ENCODE measurements at places on chromosomes 12 and 14. TPM values are rescaled to one million over a fixed set of nuclear protein-coding genes. Genes with fewer than 3 reads are reported as not detected.

GRCh38 chr14:89641495-89642175, 224.6 kb upstream of the FOXN3 start:
- DNase-seq, result no peak

DNA sequence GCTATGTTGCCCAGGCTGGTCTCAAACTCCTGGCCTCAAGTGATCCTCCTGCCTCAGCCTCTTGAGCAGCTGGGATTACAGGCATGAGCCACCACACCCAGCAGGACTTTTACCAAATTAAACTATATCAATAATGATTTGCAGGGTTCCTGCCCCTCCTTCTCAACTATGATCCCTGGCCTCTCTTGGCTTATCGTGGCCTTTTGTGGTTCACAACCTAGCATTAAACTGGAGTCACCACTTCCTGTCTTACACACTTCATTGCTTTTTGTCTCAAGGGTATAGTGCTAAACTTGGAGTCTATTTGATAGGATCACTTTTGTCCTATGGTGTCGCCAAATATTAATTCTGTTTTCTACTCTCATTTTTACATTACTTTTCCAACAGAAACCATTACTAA, 64.5 kb downstream of the SEC23A start:
- no peak for DNase-seq

- no peak for DNase-seq
Observed at GRCh38 chr14:104105071-104105821, 19.7 kb downstream of the ASPG start.

DNA sequence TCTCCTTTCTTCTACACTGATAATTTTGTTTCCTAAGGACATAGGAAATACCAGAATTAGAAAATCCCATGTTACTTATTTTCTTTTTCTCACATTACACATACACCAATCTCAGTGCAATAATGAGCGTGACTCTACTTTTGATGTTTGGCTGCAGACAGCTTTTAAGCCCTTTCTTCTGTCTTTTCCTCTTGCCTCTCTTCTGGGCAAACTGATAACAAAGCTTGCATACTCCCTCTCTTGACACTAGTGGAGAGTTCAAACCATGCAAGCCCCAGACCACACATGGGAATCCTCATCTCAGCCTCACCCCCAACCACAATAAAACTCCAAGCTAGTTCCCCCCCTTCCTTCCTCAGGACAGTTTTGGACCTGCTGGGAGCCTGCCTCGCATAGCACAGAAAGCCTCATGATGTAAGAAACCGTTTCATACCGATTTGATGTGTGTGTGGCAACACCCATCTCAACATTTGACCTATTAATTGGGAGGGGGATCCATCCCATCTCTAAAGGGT, 161.9 kb downstream of the EMP1 start:
- no peak for DNase-seq

GRCh38 chr12:9256341-9256740, 48.1 kb upstream of the PZP start:
- DNase-seq, result no peak

- DNase-seq, result peak; percentile 33
Observed at GRCh38 chr14:99995700-99996356, 69.4 kb upstream of the EVL start.

GRCh38 chr12:129641926-129642325, 261.9 kb downstream of the TMEM132D start:
- no peak for DNase-seq

- no peak for DNase-seq
Observed at GRCh38 chr14:43591776-43592175, 915.3 kb downstream of the FSCB start.

- DNase-seq, result no peak
Observed at GRCh38 chr12:69331909-69332684, 16.1 kb upstream of the LYZ start.

- DNase-seq, result no peak
Observed at GRCh38 chr12:119869720-119870119, 7.4 kb downstream of the CIT start.

DNA sequence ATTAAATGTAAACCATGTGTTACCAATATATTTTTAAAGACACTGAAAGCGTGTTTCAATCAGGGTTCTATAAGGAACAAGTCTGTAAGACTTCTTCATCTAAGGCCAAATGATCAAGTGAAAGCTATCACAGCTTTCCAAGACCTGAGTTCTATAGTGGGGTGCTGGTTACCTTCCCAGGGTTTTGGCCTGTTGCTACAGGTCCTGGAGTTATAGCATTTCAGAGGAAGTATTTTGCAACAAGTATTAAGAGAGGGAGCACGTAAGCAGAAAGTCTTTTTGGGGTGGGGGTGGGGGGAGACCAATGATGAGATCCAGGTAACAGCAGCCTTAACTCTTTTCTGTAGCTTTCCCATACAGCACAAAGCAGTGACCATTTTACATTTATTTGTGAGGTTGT, 43.8 kb downstream of the FOXN3 start:
- no peak for DNase-seq

DNA sequence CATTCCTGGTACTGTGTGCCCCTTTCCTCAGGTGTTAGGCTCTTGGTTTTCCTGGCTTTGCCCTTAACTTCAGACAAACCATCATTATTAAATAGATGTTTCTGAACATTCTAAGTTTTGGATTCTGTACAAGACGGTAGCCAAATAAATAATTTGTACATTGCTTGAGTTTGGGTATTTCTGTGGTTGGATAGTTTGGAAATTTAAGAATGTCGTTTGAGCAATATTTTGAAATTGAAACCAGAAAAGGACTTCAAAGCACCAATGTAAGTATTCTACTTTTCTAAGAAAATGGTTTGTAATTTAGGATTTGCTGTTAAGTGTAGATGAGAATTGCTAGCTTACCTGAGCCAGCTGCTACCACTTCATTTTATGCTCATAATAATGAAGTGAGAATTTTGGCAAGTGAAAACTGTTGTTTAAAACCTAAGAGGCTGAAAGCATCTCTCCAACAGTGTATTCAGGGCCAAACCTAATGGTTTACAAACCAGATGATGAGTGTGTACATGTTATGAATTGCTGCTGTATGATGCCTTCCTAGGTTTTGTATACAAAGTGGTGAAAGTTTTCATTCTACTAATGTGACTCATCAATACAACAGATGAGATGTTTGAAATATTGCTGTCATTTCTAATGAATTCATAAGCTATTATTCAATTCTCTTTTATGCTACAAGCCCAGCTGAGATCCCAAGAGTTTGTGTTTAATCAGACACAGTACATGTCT, 181.5 kb upstream of the PRKD1 start:
- DNase-seq, result no peak

DNA sequence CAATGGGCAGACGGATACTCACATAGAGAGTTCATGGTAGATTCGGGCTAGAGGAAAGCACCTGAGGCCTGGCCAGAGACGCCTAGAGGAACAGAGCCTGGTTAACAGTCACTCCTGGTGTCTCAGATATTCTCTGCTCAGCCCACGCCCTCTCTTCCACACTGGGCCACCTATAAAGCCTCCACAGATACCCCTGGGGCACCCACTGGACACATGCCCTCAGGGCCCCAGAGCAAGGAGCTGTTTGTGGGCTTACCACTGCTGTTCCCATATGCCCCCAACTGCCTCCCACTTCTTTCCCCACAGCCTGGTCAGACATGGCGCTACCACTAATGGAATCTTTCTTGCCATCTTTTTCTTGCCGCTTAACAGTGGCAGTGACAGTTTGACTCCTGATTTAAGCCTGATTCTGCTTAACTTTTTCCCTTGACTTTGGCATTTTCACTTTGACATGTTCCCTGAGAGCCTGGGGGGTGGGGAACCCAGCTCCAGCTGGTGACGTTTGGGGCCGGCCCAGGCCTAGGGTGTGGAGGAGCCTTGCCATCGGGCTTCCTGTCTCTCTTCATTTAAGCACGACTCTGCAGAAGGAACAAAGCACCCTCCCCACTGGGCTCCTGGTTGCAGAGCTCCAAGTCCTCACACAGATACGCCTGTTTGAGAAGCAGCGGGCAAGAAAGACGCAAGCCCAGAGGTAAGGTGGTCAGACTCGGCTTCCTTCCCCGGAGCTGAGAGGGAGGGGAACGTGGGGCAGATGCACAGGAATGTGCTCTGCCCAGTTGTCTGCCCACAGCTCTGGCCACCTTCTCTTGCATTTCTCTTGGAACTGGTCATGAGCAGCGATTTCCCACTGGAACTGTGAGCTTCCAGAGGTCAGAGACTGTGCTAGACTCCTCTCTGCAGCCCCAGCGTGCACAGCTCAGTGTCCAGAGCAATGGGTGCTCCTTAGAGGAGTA, at the start of gene CD4:
TSS of gene CD4 (plus strand) at position 557 of the 953 bp plus-strand sequence. CDS start 10,611 bp downstream, outside the sequence.
- no peak for DNase-seq

DNA sequence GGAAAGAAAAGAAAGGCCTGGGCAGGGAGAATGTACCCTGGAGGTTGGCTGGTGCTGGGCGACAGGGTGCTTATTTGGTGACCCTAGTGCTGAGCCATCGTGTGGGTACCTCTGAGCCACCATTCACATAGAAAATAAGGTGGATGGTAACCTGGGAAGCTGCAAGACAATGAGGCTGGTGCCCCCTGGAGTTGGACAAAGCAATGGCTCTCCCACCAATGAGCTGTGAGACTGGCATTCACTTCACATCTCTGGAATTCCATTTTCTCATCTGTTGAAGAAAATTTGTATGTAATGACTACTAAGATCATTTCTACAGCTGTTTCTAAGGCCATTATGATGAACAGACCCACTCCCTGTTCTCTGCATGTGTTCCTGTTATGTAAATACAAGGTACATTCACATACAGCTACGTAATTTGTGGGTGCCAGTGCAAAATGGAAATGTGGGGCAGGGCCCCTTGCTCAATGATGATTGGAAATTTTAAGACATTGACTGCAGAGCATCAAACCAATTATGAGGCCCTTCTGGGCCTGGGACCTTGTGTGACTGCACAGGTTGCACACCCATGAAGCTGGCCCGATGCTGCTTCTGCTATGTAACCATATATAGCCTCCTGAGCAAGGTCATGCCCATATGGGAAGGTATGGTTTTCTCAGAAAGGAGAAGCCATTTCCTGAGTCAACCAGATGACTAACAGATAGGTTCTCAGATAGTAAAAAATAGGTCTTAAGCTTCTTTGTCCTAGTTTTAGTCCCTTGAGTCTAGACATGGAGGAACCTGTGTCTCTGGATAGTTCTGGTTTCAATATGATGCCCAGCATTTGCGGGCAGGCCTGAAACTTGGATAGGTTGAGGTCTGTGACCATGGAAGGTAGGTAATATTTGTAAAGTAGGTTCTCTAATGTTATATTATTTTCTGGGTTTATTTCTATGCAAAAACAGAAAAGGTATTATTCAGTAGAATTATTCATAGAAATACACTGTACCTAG, 63.4 kb upstream of the IGF1 start:
- no peak for DNase-seq

GRCh38 chr14:61188978-61189808, 91.9 kb downstream of the TMEM30B start:
- DNase-seq, result peak; percentile 3

DNA sequence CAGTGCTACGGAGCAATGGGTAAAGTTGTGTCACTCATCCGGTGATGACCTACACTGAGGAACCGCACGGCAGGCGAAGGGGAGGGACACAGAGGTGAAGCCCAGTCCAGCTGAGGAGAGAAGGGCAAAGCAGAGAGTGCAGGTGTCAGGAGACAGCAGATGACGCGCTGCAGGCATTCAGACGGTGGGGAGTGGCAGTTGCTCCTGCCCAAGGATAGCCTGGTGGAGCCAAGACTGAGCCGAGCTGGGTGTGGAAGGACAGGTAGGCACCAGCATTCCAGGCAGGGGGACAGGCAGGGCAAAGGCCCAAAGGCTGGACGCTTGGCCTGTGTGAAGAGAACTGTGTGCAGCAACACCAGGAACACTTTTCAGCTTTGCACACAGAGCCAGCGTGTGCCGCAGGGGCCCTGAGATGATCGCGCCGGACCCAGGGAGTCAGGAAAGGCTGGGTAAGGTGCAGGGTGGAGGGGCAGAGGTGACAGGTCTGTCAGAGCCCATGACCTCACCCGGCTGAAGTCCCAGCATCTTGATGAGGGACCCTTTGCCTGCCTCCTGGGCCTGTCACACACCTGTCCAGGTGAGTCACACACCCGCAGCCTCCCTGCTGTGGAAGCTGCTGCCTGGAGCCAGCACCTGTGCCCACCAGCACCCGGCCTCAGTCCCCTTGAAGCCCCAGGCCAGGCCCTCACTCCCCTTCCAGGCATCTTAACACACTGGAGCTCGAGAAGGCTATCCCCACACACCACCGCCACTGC, 48.4 kb downstream of the TSPAN11 start:
- no peak for DNase-seq

DNA sequence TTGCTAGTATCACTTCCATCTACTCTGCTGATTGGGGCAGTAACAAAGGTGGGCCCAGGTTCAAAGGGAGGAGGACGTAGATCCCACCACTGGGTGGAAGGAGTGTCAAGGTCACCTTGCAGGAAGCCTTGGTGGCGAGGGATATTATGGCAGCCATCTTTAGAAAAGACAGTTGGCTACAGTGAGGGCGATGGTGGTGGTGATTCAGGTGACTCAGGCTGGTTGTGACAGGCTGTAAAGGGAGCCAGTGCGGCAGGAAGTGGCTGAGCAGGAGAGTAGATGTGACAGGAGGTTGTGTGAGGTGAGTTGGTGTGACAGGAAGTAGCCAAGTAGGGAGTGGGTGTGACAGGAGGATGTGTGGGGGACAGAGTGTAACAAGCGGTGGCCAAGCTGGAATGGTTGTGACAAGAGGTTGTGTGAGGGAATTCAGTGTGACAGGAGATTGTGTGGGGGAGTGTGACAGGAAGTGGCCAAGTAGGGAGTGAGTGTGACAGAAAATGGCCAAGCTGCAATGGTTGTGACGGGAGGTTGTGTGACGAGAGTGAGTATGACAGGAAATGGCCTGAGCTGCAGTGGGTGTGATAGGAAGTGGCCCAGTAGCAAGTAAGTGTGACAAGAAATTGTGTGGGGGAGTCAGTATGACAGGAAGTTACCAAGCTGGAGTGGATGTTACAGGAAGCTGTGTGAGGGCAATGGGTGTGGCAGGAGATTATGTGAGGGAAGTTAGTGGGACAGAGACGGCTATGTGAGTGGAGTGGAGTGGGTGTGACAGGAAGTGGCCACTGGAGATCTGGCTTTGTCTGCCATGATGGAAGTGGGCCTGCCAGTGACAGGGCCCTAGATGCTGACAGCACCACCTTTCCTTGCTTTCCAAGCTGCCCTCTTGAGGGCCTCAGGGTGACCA, 136.5 kb upstream of the MYL2 start:
- DNase-seq, result no peak

- DNase-seq, result no peak
Observed at GRCh38 chr14:66511849-66512248, 3.9 kb downstream of the GPHN start.

Gene IL25
- total RNA-seq, result not detected

Gene RNASE7
- total RNA-seq, result not detected

Gene SERPINA9
- not detected for total RNA-seq

Gene C1QL4
- 2.7 TPM for total RNA-seq

Gene CDH24
- 17.5 TPM for total RNA-seq

Gene LMNTD1
- total RNA-seq, result 1.1 TPM

Gene CIT
- total RNA-seq, result 32.9 TPM

Data from cerebellum (tissue), 4 donors.